ENCODE measurements at places on chromosomes 13 and 19. TPM values are rescaled to one million over a fixed set of nuclear protein-coding genes. Genes with fewer than 3 reads are reported as not detected.

DNA sequence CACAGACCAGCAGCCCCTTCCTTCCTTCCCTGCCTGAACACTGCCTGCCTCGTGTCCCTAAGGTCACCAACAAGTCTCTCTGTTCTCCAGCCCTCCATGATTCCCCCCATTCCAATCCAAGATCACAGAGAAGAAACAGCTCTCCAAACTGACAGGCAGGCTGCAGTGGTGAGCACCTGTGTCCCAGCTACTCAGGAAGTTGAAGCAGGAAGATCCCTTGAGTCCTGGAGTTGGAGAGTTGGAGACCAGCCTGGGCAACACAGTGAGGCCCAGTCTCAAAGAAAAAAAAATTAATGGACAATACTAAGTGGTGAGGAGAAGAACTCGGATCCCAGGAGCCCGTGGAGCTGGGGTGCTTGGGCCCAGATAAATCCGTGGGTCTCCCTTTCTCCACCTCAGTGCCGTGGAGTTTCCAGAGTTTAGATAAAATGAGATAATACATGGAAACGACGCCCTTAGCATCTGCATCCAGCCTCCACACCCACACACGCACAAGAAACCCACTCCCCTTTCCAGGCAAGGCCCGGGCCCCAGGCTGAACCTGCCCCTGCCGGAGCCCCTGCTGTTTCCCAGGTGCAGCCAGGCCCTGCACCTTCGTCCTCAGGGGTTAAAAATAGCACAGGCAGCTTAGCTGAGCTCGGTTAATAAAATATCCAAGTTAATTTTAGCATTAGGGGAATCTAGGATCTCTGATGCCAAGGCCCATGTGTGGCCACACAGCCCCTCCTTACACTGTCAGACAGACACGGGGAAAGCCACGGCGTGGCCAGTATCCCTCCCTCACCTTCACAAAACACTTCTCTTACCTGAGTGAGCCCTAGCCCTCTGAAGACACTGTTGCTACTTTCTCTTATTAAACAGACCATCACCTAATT is 4.7 kb downstream of the RASA3 start:
- DNase-seq: peak; percentile 12

DNA sequence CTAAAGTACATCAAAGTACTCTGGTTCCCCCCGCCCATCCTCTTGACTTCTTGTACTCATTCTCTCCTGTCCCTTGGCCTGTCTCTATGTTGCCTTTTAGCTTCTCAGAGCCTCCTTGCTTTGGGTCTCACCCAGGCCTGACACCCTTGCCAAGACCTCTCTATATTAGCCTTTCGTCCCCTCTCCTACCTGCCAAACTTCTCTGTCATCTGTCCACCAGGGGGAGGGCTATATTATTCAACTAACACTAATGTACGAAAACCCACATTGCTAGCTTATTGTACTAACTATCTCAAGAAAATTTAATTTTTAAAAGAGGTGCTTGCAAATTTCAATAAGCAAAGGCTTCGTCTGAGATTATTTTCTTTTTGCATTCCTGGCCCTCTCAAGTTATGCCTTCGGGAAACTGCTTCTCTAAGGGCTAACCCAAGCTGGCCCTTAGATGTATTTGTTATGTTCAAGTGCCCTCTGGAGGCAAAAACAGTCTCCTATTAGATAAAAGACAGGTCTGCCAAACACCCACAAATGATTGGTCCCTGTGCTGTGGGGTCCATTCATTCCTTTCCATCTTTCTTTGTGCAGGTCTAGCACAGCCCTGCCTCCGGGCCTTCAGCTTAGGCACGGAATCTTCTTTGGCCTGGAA is 6.3 kb upstream of the MRPS31 start:
- peak; percentile 60 for DNase-seq

- DNase-seq: peak; percentile 94
Measured at GRCh38 chr19:56567274-56568120, at the start of gene ZNF470. ZNF470 (plus strand) TSS chr19:56567468; CDS start chr19:56570312, 2,844 bp downstream.

GRCh38 chr13:41751277-41751676 is 209.6 kb downstream of the VWA8 start:
- no peak for DNase-seq

GRCh38 chr19:8361921-8362793 is 1.8 kb upstream of the ANGPTL4 start:
- peak; percentile 76 for DNase-seq

DNA sequence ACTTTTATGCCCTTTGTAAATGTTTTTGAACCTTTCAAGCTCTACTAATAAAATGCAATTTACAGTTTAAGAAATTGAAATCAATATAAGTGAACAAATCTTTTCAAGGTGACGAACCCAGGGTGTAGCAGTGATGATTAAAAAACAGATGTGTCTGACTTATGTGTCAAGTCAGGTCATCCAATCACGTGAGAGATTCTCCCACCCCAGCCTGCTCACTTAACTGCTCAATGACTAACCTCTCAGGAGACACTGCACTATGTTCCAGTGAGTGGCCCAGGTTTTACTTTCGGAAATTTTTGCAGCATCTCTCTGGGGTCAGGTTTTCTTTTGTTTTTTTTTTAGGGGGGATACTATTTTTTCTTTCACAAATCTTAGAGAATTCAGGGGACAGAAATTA is 60.7 kb downstream of the ZNF429 start:
- peak; percentile 72 for DNase-seq

- DNase-seq: no peak
Measured at GRCh38 chr13:109989155-109989554, 202.8 kb upstream of the IRS2 start.

- no peak for DNase-seq
Measured at GRCh38 chr13:22110368-22110767, 439.5 kb downstream of the FGF9 start.

- DNase-seq: no peak
Measured at GRCh38 chr13:107217251-107217650, 649.3 kb upstream of the ARGLU1 start.

Gene DNAJB1
- total RNA-seq: 59.6 TPM

Gene PLIN3
- total RNA-seq: 15.5 TPM

Gene ZNF135
- total RNA-seq: 1.4 TPM

Gene IL17D
- 0.49 TPM for total RNA-seq

Gene OR7A5
- not detected for total RNA-seq

Gene ZNF536
- not detected for total RNA-seq

All from activated CD8-positive, alpha-beta T cell treated with anti-CD3 and anti-CD28 coated beads for 36 hours (primary cell).